ENCODE measurements at places on chromosomes 12 and 14.

GRCh38 chr12:58529897-58530741 is 390.2 kb downstream of the LRIG3 start:
- peak; percentile 84 for DNase-seq

DNA sequence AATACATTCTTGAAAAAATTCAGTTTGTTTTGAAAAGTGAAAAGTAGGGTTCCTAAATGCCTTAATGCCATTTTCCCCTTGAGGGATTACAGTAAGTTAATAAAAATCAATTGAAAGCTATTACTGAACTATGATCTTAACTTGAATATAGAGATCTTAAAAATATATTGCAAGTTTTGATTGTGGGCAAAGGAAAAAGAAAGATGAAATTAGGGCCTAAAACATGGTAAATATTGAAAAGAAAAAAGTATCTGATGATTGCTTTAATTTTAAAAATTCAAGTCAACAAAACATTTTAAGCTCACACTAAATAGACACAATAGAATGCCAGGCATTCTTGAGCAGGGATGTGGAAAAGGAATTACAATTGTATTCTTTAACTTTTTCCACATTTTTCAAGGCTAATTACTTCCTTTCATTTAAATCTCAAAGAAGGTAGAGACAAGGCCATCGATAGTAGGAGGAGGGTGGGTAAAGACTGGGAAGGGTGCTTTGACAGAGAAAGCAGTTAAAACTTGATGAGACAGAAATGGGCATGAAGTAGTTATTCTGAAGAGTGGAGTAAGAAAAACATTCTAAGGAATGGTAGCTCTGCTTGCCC is 294.4 kb downstream of the NELL2 start:
- DNase-seq = no peak

DNA sequence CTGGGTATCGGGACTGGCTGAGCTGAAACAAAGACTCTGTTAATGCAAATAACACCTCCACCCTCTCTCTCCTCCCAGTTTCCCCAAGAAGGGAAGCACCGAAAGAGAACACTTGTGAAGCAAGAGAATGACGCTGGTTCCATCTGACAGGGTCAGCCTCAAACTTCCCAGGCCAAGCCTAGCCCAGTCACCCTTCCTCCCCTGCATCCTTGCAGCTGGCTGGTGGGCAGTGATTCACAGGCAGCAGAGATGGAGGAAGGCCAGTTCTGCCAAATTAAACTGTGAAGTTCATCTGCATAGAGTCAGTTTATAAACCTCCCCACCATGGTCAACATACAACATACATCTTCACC is 2.8 kb downstream of the LRRC74A start:
- DNase-seq = peak; percentile 23

- DNase-seq = no peak
These were observed 10.2 kb downstream of the SLC25A47 start for GRCh38 chr14:100333311-100333710.

GRCh38 chr14:46573498-46573897 is 78.1 kb downstream of the RPL10L start:
- DNase-seq = no peak

DNA sequence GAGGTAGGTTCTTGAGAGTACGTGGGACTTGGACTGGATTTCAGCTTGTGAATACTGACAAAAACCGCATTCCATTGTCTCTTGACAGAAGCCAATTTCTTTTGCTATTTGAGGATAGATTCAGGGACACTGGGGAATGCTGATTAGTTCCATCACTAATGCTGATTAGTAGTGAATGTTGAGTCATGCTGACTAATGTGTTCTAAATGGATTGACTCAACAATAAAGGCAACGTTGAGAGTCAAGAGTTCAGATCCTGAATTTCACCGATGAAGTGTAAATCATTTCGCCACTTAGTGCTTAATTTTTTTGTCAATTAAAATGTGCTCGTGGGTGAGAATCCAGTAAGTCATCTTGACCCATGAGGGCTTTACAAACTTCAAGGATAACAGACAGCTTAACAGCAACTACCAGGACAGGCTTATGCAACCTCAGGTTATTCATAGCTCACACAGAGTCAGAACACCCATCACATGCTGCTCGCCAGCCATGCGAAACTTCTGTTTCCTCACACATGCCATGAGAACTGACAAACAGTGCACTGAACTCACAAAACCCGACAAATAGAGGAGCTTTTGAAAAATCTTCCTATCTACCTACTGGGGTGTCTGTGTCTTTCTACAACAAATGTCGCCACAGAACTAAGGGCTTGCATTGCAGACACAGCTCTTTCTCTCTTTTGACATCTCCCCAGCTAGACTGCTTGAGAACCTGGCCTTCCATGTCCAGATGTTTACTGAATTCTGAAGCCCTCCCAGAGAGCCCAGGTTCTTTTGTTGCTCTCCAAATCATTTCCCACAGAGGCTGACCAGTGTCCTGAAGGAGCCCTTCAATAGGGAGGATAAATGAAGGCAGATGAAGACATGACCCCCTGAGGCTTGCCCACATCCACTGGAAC is 316.4 kb downstream of the ZFP36L1 start:
- peak; percentile 93 for DNase-seq

DNA sequence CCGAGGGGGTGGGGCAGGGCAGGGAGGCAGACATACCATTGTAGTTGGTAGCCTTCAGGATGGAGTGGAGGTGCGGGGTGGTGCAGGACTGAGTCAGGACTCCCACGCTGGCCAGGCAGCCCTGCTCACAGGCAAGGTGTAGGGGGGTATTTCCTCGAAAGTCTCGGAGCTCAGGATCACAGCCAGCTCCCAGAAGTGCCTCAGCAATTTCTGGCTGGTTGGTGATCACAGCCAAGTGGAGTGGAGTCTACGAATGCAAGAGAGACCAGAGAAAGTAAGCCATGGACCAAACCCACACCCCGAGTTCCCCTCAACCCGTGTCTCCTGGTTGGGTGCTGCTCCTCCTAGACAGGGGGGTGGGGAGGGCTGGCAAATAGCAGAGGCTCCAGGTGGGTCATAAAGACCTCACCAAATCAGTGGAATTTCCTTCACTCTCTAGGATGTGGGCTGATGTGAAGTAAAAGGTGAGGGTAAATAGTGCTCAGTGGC is 1.4 kb downstream of the NFKBIA start:
- peak; percentile 56 for DNase-seq

DNA sequence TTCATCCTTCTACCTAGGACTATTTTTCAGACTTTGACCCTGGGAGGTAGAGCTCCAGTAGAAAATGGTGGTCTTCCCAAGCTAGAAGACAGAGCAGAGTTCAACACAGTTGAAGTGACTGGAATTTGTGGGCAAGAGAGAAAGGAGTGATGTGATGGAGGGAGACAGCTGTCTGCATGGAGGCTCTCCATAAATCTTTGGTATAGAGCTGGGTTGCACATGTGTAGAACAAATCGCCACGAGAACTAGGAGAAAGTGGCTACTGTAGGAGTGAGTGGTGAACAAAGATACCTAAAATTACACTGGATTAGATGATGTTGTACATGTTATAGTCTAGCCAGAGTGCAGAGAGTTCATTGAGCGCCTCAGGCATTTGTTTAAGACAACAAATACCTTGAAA is 14.5 kb downstream of the GPR135 start:
- no peak for DNase-seq

GRCh38 chr14:102979406-102979805 is 56.9 kb downstream of the AMN start:
- no peak for DNase-seq

GRCh38 chr12:56645201-56645716 is 525 bp downstream of the ATP5F1B start:
- no peak for DNase-seq

GRCh38 chr12:63348556-63348955 is 197.6 kb upstream of the AVPR1A start:
- DNase-seq = peak; percentile 24

DNA sequence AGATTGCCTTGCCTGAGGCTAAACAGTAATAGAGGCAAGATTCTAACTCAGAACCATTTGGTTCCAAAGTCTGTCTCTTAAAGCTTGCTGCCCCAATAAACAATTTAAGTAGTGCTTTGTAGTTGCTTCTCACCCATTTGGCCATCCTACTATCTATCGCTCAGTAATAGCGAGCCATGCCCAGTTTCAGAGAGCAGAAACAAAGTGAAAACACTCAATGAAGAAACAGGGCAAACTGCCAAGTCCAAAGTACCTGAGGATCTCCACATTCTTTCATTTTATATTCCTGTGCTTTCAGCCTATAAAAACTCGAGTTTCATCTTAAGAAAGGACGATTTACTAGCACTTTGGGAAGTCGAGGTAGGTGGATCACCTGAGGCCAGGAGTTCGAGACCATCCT is 103.3 kb upstream of the BBS10 start:
- DNase-seq = no peak

- DNase-seq = no peak
These were observed 61.6 kb downstream of the EFCAB11 start for GRCh38 chr14:89892953-89893352.

- DNase-seq = peak; percentile 24
These were observed 188.8 kb downstream of the ESRRB start for GRCh38 chr14:76564471-76565422.

- no peak for DNase-seq
These were observed 5.8 kb downstream of the DICER1 start for GRCh38 chr14:95151561-95151960.

DNA sequence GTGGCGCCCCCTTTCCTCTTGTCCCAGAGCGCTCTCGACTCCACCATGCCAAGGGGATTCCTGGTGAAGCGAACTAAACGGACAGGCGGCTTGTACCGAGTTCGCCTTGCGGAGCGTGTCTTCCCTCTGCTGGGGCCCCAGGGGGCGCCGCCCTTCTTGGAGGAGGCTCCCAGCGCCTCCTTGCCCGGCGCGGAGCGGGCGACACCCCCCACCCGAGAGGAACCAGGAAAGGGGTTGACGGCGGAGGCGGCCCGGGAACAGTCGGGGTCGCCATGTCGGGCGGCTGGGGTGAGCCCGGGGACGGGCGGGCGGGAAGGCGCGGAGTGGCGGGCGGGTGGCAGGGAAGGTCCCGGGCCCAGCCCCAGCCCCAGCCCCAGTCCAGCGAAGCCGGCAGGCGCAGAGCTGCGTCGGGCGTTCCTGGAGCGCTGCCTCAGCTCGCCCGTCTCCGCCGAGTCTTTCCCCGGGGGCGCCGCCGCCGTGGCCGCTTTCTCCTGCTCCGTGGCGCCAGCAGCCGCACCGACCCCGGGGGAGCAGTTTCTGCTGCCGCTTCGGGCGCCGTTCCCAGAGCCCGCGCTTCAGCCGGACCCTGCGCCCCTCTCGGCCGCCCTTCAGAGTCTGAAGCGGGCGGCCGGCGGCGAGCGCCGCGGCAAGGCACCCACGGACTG is 376 bp downstream of the INSM2 start:
- no peak for DNase-seq

- peak; percentile 68 for DNase-seq
These were observed 125.0 kb upstream of the ATP2B1 start for GRCh38 chr12:89833337-89834252.

DNA sequence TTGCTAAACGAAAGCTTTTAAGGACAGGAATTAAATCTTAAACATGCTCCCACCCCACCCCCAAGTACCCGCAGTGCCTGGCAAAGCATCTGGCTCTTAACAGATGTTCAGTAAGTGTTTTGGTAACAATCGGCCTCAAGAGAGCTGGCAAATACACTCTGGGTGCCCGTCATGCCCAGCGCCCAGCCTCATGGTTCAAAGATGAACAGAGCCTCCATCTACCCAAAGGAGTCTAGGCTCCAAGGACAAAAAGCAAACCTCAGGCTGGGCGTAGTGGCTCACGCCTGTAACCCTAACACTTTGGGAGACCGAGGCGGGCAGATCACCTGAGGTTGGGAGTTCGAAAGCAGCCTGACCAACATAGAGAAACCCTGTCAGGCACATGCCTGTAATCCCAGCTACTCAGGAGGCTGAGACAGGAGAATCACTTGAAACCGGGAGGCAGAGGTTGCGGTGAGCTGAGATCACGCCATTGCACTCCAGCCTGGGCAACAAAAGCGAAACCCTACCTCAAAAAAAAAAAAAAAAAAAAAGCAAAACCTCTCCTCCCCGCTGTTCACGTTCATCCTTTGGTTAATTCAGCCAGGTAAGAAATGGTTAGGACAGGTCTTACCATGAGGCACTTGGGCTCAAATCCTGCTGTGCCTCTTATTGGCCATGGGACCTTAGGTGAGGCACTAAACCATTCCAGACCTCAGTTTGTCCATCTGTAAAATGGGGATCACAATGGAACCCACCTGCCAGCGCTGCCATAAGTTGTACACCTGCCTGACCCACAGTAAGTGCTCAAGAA is 151.3 kb downstream of the BCL11B start:
- no peak for DNase-seq

- no peak for DNase-seq
These were observed 29.5 kb upstream of the TMX1 start for GRCh38 chr14:51210594-51210993.

GRCh38 chr12:85523197-85523596 is 243.2 kb downstream of the ALX1 start:
- no peak for DNase-seq

- DNase-seq = peak; percentile 71
These were observed 208.5 kb downstream of the C12orf50 start for GRCh38 chr12:87820524-87821202.

DNA sequence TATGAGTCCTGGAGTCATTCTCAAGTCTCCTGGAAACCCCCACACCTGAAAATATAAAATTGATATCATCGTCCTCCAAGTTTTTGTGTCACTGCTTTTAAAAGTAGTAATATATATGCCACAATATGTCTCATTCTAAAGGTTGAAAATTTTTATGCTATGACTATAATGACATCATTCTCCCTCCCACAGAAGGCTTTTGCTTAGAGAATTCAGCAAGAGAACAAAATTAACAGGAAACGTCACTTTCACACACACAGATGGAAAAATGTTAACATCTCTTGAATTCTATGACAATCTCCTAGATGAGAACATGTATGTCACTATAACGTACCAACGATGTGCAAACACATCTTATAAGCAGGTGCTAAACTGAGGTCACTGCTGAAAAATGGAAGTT is 498.3 kb downstream of the FOXG1 start:
- no peak for DNase-seq

DNA sequence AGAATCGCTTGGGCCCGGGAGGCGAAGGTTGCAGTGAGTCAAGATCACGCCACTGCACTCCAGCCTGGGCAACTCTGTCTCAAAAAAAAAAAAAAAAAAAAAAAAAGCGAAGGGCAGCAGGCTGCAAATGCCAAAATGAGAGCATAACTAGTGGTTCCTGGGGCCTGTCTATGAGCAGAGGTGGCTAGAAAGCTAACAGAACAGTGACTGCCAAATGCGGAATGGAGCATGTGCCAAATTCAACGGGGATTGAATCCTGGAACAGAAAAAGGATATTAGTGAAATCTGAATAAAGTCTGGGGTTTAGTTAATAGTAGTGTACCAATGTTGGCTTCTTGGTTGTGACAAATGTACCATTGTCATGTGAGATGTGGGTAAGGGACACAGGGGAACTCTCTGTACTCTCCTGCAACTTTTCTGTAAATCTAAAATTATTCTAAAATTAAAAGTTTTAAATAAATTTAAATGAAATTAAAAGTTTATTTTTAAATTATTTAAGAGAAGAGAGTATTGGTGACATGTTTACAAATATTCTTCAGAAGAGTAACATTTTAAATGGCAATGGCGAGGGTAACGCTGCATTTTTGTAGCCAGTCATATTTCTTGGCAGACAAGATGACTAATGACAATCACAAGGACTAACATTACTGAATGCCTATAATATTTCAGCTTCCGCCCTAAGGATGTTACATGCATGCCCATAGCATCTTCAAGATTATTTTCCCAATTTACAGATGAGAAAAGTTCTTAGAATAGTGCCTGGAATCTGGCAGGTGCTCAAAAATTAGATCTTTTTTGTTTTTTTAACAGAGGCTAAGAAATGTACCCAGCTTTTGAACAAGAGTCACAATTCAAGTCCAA is 28.9 kb upstream of the NUDT4 start:
- no peak for DNase-seq

Measured in mammary epithelial cell (primary cell).